ENCODE measurements at places on chromosomes 7 and 10.

DNA sequence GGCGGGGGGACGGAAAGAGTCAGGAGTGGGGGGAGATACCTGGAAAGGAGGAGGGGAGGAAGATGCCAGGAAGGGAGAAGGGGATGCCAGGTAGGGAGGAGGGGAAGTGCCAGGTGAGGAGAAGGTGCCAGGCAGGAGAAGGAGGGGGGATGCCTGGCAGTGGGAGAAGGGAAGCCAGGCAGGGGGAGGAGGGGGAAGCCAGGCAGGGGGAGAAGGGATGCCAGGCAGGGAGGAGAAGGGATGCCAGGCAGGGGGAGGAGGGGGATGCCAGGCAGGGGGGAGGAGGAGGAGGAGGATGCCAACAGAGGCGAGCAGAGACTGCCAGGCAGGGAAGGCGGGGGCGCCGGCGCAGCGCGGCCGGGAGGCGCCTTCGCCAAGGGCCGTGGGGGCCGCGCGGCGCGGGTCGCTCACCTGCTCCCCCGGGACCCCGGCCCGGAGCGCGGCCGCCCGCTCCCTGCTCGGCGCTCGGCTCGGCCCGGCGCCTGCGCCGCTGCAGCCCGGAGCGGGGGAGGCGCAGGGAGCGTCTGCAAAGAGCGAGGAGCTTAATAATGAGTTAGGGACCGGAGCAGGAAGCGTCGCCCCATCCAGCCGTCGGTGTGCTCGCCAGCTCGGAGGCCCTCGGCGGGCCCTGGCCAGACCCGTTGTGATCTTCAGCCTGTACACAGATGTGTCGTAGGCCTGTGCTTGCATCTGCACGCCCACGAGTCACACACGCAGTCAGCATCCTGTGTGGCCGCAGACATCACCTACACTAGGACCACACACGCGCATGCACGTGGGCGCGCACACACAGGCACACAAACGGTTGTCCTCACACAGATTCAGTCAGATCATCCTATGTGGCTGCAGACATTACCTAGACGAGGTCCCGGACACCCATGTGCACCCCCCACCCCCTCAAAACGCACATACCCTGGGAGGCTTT is 28.4 kb upstream of the SMARCD3 start:
- peak; percentile 67 for DNase-seq

DNA sequence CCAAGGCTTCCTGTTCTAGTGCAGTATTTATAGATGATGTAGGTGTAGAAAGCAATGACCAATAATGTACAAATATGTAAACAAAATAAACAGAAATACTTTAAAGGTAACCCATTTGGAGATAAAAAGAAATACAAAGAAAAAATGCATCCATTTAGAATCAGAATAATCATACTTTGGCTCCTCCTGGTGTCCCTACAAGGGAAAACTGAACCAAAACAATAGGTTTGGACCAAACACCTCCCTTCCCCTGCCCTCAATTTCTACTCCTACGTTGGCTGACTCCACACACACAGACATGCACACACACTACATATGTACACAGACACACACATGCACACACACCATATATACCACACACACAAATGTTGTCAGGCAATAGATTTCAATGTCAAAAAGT is 36.0 kb downstream of the C10orf143 start:
- no peak for DNase-seq

- no peak for DNase-seq
Measured at GRCh38 chr7:152751449-152752141, 8.0 kb upstream of the ACTR3B start.

- no peak for DNase-seq
Measured at GRCh38 chr10:13938950-13939349, 352.2 kb downstream of the PRPF18 start.

- DNase-seq = no peak
Measured at GRCh38 chr10:59734014-59734462, 19.2 kb downstream of the MRLN start.

DNA sequence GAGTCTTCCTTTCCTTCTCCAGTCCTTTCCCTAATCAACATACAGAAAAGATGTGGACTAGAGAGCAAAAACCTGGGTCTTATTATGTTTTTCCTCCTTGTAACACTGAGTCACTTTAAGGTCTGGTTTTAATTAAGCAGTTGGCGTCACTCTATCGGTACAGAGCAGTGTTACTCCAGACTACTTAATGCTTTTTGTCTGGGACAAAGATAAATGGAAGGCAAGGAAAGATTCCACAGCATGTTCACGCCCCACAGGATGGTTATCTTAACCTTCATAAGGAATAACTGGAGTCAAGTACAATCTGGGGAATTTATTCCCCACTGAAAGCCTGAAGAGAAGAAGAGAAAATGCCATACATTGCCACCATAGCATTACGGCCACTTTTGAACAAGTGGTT is 145.7 kb downstream of the ELAPOR2 start:
- DNase-seq = no peak

GRCh38 chr10:13708256-13708990 is 121.7 kb downstream of the PRPF18 start:
- DNase-seq = no peak

DNA sequence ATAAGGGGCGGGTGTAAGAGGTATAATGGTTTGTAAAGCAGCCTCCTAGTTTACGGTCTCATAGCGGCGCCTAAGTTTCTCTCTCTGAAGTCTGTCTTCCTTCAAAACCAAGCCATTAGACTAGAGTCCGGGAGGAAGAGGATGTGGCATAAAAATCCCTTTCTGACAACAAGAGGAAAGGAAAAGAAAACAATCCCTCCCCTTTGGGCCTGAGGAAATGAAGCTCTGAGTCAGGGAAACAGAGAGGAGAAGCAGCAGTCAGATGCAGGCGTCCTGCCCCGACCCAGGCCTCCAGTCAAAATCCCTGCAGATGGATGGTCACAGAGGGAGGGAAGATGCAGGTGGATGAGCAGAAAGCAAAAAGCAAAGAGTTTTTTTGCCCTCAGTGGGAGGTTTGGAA is 23.7 kb downstream of the PARP12 start:
- no peak for DNase-seq

DNA sequence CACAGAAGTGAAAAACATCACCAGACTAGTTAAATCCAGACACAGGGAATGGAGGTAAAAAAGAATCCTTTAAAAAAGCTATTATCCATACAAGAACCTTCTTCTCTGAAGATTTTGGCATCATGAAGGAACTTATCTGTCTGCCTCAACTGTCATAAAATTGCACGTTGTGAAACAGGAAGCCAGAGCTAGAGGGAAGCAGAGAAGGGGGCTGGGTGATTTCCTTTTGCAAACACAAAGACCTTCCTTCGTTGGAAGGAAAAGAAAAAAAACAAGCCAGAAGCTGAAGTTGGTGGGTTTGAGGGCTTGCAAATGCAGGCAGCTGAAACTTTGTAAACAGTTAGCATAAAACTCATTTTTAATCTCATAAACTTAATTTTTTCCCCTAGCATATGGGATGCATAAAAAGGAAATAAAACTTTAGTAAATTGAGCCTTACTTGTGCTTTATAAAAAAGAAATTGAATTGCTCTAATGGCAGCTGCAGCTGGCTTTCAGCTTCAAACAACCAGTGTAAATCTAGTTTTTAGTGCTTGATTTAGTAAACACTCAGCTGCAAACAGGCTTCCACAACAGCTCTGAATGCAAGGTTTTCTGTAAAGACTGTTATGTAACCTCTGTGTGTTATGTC is 101.6 kb downstream of the OTUD1 start:
- no peak for DNase-seq

GRCh38 chr7:156493942-156494341 is 146.6 kb upstream of the RNF32 start:
- DNase-seq = no peak

DNA sequence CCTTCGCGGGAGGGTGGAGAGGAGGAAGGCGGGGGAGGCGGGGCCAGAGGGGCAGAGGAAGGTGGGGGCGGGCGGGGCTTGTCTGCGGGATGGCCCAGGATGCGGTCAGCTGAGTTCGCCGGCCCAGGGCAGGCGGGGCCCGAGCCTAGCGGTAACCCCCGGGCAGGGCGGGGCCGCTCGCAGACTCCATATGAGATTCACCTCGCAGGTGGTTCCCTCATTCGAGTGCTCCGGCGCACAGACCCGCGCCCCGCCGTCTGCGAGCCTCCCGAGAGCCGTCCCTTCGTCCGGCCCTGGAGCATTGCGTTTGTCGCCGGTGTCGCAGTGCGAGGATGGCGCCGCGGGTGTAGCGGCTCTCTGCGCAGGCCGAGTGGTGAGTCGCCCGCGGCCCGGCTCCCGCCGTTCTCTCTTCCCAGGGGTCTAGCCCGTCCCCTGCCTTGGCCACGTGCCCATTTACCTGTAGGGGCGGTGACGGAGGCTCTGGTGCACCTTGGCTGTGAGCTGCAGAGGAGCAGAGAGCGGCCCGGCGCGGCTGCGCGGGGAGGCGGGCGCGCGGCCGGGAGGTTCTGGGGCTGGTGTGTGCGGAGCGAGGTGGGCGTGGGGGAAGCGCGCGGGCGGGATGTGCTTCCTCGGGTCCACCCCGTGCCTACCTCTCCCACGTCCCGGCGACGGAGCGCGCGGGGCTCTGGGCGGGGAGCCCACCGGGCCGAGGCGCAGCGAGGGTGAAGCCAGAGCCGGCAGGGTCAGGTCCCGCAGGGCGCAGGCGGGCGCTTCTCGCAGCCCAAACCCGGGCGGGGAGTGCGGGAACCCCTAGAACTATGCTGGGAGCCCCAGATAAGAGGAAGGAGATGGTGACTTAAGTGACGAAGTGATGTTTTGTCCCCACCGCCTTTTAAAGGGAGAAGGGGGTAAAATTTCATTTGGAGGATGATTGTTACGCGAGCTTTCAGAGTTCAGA is at the start of gene UPP1:
Gene UPP1 (plus strand): TSS at position 220 of the 958 bp plus-strand sequence. CDS start 5,519 bp downstream, outside the sequence.
- DNase-seq = peak; percentile 96

GRCh38 chr7:44177570-44178131 is 11.6 kb downstream of the GCK start:
- DNase-seq = no peak

DNA sequence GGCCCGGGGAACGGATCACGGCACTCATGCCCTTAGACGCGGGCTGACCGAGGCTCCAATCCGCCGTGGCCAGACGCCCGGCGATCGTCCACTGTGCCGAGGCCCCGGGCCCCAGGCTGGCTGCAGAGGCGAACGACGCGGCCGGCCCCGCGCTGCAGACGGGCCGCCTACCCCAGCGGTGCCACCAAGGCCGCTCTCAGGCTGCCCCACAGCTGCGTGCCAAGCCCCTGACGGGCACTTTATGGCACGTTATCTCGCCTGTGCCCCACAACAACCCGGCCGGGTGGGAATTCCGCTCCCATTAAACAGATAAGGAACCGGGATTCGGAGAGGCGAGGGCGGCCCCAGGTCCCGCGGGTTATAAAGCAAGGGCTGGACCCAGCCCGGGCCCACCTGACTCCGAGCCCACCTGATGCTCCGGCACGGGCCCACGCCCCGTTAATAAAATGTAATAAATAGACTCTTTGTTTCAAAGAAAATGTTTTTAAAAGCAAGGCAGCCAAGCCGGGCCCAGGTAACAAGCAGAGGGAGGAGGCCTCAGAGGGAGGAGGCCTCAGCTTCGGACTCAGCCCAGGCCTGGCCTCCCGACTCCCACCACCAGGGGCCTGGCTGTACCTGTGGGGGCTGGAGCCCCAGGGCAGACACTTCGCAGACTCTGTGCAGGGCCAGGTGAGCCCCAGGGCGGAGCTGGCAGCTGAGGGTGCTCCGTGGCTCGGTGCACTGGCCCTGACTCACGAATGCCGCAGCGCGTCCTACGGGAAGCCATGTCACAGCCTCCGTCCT is 79.7 kb downstream of the FOXL3 start:
- DNase-seq = no peak

- no peak for DNase-seq
Measured at GRCh38 chr7:91512958-91513357, 248.7 kb downstream of the FZD1 start.

DNA sequence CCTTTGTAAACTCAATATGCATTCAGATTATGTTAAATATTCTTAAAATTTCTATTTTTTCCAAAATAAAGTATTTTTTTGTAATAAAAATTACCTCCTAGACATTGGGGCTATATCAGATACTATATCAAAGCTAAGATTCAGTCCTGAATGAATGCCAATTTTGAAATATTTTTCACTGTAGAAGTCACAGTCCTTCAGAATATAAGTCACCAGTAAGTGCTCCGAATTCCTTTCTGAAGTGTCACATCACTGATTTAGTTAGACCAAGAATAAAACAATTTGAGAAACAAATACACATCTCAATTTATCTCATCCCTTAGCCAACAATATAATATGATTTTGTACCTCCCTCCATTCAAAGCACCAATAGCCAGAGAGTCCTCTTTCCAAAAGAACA is 33.9 kb upstream of the GSAP start:
- DNase-seq = no peak

- DNase-seq = peak; percentile 49
Measured at GRCh38 chr7:74174606-74175082, 488 bp downstream of the EIF4H start.

DNA sequence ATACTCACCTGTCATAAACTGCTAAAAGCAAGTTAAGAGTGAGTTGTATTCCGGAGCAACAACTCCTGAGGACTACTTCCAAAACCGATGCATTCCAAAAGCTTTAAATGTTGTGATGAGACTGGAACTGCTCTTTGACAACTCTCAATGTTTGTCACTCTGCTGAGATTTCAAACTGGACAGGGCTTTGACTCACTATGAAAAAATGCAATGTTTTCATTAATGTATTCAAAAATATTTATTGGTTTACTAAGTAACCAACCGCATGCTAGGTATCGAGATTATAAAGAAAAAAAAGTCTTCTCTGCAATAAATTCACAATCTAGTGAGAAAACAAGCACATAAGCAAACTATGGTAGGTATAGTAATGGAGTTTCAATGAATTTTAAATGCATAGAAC is 107.9 kb upstream of the GNAI1 start:
- DNase-seq = no peak

DNA sequence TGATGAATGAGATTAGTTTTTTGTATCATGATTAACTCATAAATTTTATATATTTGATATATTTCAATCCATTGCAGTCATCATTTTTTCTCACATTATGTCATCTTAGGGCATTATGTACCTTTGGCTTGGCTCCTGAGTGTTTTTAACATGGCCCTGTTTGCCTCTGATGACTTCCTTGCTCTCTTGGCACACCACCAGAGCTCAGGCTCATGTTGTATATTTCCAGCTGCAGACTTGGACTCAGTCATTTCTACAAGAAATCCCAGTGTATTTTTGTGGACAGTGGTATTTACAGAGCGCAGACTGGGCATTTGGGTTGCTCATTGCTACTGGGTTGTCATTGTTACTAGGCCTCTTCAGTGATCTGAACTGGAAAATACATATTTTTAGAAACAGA is 188.5 kb downstream of the ADRA2A start:
- no peak for DNase-seq

Data from heart left ventricle (tissue), 16 donors.